Stomach (tissue), 19 donors: ENCODE measurements at places on chromosomes 4 and X. TPM values are rescaled to one million over a fixed set of nuclear protein-coding genes. Genes with fewer than 3 reads are reported as not detected.

The ZNF185 gene
- polyA plus RNA-seq: 4.4 TPM

DNA sequence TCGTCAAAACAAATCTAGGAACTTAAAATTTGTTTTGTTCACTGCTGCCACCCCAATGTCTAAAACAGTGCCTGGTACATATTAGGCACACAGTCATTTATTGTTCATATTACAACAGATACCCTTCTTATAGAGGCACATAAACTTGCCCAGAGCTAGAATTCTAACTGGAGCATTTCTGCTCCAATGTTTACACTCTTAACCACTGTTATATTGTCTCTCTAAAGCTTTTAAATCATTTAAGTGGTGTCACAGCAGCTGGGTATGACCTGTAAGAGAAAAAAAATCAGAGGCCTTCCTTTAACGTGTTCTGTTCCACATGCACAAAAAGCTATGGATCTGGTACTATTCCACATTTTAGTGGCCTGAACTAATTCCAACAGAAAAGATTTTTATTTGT lies 3.0 kb downstream of the UBE2D3 start:
- DNase-seq: no peak

DNA sequence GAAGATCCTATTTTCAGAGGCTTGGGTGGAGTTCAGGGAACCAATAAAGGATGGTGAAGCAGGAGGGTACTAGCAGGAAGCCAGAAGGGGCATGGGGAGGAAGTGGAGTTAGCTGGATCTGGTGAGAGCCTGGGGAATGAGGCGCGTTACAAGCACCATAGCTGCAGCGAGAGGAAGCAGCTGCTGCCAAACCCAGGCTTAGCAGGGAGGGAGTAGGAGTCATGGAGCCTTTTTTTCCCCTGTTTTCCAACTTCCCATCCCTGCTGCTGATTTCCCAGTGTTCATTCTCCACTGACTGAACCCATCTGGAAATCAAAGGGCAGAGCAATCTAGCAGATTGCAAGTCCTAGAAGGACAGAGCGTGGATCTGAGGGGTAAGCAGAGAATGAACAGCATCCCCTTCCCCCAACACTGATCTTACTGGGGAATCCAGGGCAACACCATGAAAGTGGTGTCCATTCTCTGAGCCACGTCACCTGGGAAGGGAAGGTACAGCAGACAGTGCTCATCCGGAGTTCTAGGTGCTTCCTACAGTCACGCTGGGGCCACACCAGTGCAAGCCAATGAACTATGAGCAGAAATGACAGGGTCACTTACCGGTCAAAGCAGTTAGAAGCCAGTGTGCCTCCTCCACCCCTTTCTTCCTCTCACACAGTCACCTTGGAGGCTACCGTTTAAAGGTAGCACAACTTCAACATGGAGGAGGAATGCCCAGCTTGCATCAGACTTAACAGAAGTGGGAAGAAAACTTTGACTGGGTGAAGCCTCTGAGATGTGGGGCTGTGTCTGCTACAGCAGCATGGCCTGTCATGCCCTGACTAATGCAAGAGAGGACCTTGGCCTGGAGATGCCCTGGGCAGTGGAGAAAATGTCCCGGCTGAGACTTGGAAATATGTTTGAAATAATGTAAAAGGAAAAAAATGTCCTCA lies 36.7 kb downstream of the SMIM20 start:
- DNase-seq: no peak

The RNF175 gene
- not detected for polyA plus RNA-seq

The F11 gene
- 0.18 TPM for polyA plus RNA-seq

GRCh38 chr4:129994715-129995114 lies 898.8 kb downstream of the C4orf33 start:
- DNase-seq: no peak

DNA sequence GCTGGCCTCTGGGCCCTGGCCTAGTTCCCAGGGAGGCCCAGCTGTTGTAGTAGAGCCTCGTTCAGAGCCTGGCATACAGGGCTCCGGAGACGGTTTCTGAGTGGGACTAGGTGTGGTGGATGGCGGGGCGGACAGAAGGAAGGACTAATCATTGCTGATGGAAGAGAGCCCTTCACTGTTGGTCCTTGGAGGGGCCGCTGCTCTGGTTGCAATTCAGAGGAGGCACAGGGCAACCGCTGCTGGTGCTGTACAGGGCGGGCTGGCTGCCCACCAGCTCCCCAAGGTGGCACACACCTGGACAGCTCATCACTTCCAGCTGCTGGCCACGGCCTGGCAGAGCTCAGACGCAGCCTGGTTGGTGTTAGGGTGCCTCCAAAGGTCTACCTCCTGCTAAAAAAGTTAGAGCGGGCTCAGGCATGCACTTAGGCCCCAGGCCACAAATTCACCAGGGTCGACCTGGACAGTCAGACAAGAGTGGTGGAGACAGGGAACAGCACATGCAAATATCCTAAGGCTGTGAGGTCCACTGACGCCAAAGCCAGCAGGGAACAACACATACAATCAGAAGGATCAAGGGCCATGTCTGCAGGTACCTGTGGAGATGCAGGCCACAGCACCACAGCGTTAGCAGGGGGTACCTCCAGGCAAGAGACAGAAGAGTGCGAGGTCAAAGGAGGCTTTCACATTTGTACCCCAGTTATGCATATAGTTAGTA lies 7.5 kb upstream of the RNF4 start:
- no peak for DNase-seq

- no peak for DNase-seq
Observed at GRCh38 chrX:8306291-8306925, 135.3 kb upstream of the VCX2 start.

GRCh38 chrX:119887721-119888425 lies 7.8 kb upstream of the AKAP14 start:
- peak; percentile 54 for DNase-seq

GRCh38 chr4:17794730-17795129 lies 13.3 kb upstream of the FAM184B start:
- DNase-seq: no peak

The PNMA6F gene
- polyA plus RNA-seq: not detected
